NCI-H1694 (cell line): ENCODE measurements at places on chromosomes 3 and 15.

- no peak for DNase-seq
These were observed 649.2 kb downstream of the ZPLD1 start for GRCh38 chr3:103083848-103084631.

- DNase-seq, result no peak
These were observed 8.6 kb downstream of the ILDR1 start for GRCh38 chr3:122013448-122013925.

DNA sequence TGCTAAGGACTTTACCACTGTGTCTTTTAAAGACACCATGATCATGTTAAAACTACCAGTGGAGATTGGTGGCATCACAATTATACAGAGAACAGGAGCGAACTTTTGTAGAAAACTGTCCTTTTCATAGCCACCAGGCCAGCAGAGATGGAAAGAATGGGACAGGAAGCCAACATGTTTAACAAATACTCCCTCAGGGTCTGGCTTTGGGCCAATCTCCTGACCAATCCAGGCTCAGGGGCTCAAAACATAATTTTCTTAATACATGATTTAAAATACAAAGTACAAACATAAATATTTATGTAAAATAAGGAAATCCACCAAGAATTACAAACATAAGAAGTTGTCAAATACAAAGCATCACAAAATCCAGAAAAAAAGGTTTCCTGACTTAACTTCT, 266.0 kb downstream of the VPS13C start:
- DNase-seq, result no peak

- DNase-seq, result no peak
These were observed 155.9 kb upstream of the BCL6 start for GRCh38 chr3:187900993-187901755.
